Stimulated activated CD4-positive, alpha-beta T cell treated with anti-CD3 and anti-CD28 coated beads, Interleukin-1b, Interleukin-23, amount 100 ng/mL, for 48 hours (primary cell): ENCODE measurements at places on chromosomes 16 and 17.

GRCh38 chr16:15835136-15835878 is 21.5 kb downstream of the MYH11 start:
- no peak for DNase-seq

DNA sequence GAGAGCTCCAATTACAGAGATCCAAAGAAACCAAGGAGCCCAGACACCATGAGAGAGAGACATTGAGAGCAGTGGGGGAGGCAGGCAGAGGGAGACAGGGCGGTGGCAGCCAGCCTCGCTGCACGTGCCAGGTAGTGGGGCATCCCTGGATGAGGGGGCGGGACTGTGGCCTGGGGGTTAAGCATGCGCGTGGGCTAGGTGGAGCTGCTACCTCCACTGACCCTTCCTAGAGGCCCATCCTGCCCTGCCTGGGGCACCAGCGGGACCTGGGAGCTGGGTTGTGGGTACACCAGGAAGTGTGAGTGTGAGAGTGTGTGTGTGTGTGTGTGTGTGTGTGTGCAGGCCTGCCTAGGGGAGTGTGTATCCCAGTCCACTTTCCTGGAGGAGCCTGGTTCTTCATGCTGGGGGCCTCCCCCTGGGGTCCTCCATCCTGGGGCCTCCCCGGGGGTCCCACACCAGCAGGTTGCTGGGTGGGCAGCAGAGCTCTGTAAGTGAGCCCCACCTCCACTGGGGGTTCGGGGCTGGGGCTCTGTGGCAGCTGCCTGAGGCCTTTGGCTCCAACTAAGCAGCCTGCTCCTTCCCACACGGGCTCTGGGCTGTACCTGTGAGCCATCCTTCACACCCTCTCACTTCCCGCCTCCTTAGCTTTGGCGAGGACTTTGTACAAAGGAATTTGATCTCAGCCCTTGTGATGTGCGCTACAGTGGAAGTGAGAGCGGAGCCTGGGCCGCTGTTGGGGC is 127.4 kb downstream of the IRF8 start:
- no peak for DNase-seq

DNA sequence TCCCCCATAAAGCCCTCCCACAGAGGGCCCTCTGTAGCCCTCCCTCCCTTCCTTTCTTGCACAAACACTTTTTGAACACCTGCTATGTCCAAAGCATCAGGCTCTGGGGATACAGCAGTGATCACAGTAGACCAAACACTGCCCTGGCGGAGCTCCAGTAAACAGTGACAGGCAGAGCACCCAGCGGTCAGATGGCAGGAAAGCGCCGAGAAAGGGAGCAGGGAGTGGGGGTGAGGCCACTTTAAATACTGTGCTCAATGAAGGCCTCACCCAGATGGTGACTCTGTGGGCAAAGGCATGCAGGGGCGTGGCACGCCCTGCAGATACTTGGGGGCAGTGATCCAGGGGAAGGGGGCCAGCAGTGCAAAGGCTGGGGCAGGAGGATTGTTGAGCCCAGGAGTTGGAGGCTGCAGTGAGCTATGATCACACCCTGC is 7.6 kb downstream of the PRR29 start:
- no peak for DNase-seq

DNA sequence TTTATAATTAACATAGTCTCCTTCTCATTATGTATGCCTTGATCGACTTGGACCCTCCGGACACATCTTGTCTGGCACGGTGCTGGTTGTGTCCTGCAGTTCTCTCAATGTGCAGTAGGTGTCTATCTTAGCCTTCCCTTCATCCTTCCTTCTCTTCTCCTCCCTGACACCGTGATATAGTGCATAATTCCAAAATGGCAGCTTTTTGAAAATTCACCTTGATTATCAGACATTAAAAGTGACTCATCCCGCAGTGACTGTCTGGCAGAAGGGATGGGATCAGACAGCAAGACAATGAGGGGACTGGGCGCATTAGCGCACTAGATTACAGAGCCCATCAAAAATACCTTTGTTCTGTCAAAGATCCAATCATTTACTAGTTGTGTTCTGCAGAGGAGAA is 70.0 kb upstream of the PMFBP1 start:
- no peak for DNase-seq

- DNase-seq: no peak
Observed at GRCh38 chr17:79840269-79840988, 1.2 kb upstream of the CBX4 start.
